ENCODE measurements at places on chromosomes 1 and 21.

DNA sequence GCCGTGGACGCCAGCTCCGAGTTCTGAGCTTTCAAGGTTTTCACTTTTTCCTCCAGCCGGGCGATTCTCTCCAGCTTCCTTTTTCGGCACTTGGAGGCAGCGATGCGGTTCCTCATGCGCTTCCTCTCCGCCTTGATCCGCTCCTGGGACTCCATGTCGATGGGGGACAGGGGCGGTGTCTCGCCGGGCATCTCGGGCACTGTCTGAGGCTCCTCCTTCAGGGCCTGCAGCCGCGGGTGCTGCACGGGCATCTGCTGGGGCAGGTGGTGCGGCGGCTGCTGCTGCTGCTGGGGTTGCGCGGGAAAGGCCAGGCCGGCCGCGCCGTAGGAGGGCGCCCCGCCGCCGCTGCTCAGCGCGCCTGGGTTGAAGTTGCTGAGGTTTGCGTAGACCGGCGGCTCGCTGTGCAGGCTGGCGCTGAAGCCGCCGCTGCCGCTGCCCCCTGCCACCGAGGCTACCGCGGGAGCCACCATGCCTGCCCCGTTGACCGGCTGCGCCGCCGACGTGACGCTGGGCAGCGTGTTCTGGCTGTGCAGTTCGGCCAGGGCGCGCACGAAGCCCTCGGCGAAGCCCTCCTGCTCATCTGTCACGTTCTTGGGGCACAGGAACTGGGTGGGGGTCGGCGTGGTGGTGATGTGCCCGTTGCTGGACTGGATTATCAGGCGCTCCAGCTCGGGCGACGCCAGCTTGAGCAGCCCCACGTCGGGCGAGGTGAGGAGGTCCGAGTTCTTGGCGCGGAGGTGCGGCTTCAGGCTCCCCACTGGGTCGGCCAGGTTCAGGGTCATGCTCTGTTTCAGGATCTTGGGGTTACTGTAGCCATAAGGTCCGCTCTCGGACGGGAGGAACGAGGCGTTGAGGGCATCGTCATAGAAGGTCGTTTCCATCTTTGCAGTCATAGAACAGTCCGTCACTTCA, 1.4 kb downstream of the JUN start:
- no peak for DNase-seq

DNA sequence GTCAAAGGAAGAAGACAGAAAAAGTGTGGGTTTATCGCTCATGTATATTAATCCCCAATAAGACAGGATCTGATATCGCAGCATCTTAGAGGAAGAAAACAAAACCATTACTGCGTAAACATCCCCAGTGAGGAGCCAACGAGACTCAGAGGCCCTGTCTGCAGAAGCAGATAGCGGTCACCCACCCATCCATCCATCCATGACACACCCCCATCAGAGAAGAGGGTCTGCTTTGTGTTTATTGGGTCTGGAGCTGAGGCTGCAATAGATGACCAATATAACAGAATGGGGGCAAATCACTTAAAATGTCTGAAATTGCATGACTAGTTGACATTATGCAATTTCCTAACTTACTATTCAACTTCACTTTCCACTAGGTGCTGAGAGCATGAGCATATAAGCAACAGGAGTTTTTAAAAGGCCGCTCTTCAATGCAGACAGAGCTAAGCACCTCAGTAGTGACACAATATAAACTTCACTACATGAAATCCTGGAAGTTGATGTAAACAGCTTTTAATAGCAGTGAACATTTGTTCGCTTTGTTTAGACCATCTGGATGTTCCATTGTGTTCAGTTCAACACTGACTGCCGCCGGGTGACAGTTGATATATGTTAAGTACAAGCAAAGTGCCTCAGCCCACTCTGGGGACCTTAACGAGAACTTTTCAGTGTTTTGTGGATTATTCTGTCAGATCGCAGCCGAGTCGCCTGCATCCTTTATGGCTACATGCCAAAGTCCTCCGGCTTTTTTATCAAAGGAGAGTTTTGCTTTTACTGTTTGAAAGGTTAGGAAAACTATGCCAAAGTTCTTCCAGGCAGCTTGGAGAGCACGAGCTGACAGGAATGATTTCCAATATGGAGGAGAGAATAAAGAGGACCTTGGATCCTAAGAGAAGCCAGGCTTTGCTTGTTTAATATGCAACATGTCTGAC, 167.5 kb downstream of the ZNF281 start:
- no peak for DNase-seq

DNA sequence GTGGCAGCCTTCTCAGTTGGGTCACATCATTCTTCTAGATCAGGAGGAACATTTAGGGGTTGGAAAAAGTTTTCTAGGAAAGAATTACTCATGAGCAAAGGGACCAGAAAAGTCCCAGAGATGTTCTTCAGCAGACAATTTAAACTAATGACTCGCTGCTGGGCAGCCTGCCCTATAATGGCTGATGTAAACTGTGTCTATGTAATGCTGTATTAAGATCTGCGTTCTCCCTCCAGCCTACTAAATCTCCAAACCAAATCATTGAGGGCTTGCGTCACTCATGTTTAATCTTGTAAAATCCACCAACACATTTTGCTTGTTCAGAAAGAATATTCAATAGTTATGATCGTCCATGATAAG, 92.1 kb downstream of the LRRC8C start:
- DNase-seq: no peak

- DNase-seq: no peak
Measured at GRCh38 chr1:18328803-18329202, 151.9 kb upstream of the KLHDC7A start.

DNA sequence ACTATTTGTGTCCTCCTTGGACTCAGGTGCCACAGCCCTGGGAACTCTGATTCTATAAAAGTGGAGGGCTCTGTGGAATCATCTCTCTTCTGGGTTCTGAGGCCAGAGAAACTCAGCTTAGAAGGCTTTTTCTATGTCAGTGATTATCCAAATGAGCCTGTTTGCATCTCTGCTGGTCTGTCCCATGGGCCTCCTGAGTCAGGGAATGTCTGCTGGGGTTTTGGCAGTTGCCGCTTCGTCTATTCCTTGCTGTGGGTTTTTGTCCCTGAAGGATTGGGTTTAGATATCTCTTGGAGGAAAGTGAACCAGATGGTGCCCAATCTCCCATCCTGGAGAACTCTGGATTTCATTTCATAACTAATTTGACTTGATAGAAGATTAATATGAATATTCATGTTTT, 297.6 kb downstream of the HHAT start:
- no peak for DNase-seq

DNA sequence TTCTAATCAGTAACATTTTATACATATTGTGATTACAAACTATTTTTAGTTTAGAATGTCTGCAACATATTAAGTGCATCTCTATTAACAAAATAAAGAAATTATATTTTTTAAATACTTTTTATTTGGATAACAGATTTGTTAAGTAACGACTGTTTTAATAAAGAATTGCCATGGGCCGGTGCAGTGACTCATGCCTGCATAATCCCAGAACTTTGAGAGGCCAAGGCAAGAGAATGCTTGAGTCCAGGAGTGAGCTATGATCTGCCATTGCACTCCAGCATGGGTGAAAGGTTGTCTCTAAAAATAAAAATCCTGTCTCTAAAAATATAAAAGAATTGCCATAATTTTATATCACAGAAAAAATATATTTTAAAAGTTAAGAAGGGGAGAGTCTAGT, 4.1 kb downstream of the LRRIQ3 start:
- DNase-seq: no peak

DNA sequence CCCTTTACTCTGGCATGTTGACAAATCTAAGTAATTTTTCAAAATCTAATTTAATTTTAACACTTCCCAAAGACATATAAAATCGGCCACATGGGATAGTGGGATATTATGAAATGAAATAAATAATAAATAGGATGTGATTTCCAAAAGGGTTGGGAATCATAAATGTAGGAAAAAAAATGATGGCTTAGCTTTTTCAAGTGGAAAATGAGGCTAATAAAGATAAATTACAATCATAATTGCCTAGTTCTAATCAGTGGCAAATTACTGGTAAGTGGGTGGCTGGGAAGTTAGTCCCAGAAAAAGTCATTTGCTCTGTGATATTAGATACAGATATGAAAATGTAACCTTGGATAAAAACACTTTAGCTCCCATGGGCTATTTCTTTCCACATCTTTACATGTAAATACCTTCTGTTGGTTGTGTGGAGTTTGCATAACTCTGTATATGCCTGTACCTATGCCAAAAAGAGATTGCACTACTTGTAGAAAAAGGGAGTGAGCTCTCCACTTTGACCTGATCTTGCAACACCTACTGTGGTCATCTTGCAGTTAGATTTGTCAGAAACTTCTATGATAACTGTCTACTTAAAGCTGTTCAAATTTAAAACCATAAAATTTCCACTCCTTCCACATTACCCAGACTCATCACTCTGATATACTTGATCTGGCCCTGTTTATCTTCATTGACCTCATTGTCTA, 284.6 kb upstream of the KAZN start:
- DNase-seq: no peak

- DNase-seq: no peak
Measured at GRCh38 chr1:1670866-1671265, 12.1 kb upstream of the CDK11B start.

DNA sequence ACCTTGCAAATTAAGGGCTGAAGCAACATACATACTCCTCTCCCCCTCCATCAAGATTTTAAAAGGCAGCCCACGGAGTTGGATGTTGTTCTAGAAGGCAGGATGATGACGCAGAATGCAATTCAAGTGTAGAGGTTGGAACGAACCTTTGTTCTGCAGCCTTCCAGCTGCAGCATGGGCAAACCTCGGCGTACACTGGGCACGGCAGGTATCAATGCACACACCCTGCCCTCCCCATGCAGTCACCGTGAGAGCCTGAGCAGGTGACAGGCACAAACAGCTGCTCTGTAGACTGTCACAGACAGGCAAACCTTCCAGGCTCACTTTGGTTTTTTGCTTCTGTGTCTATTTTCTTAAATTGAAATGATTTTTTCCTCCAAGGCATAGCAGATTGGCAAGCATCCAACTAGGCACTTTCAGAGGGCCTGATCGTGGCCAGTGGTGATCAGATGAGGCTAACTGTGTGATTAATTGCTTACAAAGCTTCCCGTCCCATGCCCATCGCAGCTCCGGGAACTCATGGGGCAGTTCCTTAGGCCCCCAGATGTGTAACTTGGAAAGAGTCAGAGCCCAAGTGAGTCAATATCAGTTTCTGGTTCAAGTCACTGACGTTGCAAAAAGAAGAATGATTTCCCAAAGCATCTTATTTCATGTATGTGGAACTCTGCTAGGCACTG, 82.3 kb downstream of the ITPKB start:
- no peak for DNase-seq

DNA sequence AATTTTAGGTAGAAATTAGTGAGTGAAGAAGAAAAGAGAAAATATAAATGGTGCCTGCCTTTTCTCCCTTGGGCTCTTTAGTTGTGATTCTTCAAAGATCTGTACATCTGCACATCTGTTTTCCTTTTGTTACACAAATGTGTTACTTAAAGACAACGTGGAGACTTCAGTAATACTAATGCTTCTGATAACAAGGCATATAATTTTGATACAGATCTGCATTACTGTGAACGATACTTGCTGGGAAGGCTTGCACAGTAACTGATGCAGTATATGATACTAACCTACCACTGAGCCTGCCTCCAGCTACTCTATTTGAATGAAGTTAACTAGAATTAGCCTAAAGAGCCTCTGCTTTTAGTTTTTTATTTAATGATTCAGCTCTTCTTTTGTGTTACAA, 244.6 kb downstream of the COL11A1 start:
- DNase-seq: no peak

Measured in HCT116 (cell line).